Caco-2 (cell line): ENCODE measurements at places on chromosomes 2 and 18. TPM values are rescaled to one million over a fixed set of nuclear protein-coding genes. Genes with fewer than 3 reads are reported as not detected.

DNA sequence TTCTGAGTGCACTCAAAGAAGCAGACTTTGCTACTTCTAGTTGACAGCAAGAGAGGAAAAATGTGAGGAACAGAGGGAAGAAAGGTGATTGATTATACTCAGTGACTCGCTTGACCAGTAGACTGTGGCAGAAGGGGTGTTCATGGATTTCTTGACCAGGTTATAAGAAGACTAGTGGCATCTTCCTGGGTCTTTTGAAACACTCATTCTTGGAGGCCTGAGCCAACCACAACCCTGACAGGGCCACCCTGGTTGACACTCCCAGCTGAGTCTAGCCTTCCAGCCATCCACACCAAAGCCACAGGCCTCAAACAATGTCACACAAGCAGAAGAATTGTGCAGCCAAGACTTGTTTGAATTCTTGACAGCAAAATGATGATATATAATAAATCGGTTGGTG, 366.3 kb downstream of the SS18 start:
- no peaks in the 10 kb centered on the region for H3K36me3 ChIP-seq
- H3K27me3 ChIP-seq: no peaks in the 10 kb centered on the region
- DNase-seq: no peak
- no peak overlapping the region for H3K27ac ChIP-seq
- no peak overlapping the region for H3K4me3 ChIP-seq
- no peaks in the 10 kb centered on the region for H3K4me1 ChIP-seq

Gene NLRC4
- total RNA-seq: not detected in 2 replicates

GRCh38 chr2:231688719-231689118, 19.6 kb upstream of the PTMA start:
- no peak overlapping the region for H3K27ac ChIP-seq
- no peak overlapping the region for H3K4me3 ChIP-seq
- no peak for DNase-seq
- H3K27me3 ChIP-seq: no peaks in the 10 kb centered on the region

GRCh38 chr2:25620711-25621110, 52.7 kb downstream of the DTNB start:
- H3K36me3 ChIP-seq: peaks cover 1% of the 10 kb centered on the region; the same call in 1 of the 2 replicates
- no peak overlapping the region for H3K27ac ChIP-seq
- no peak overlapping the region for H3K4me3 ChIP-seq

- H3K27ac ChIP-seq: peak overlapping the region; percentile 34
- DNase-seq: no peak
- H3K36me3 ChIP-seq: no peaks in the 10 kb centered on the region
- peaks cover 35% of the 10 kb centered on the region for H3K4me1 ChIP-seq
These were observed 4.3 kb downstream of the SEPTIN10 start for GRCh38 chr2:109609352-109610024.

Gene CEBPZOS
- total RNA-seq: 55.3 and 56.0 TPM in 2 replicates

- H3K27ac ChIP-seq: no peak overlapping the region
- no peaks in the 10 kb centered on the region for H3K4me1 ChIP-seq
- no peaks in the 10 kb centered on the region for H3K27me3 ChIP-seq
- H3K4me3 ChIP-seq: no peak overlapping the region
- peaks cover 1% of the 10 kb centered on the region for H3K36me3 ChIP-seq
- DNase-seq: no peak
These were observed 46.8 kb downstream of the RPIA start for GRCh38 chr2:88738271-88738670.

Gene NT5DC4
- 3.3 and 4.0 TPM in 2 replicates for total RNA-seq

- no peak for DNase-seq
- H3K27me3 ChIP-seq: no peaks in the 10 kb centered on the region
- H3K4me1 ChIP-seq: no peaks in the 10 kb centered on the region
- no peak overlapping the region for H3K4me3 ChIP-seq
These were observed 357.6 kb downstream of the SLC4A3 start for GRCh38 chr2:219985017-219985416.

Gene KIAA2012
- 0.27 and 0.37 TPM in 2 replicates for total RNA-seq

Gene LRRC30
- total RNA-seq: not detected in 2 replicates

Gene IL36G
- total RNA-seq: not detected in 2 replicates

Gene SLC4A3
- 6.1 and 6.2 TPM in 2 replicates for total RNA-seq

DNA sequence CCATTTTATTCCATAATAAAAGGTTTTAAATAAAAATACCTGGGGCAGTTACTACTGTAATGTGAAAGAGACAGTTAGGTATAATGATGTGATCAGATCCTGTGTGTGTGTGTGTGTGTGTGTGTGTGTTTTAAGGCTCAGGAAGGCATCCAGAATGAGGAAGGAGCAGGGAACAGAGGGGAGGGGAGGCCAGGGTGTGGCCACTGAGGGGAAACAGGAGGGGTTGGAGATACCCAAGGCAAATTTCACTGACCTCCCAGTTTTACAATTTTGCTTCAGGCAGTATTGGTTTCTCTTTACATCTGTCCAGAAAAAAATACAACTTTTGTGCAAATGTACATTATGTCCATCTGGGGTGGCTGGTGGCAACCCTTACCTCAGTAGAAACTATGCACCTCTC, 163.5 kb upstream of the FBXO11 start:
- H3K4me3 ChIP-seq: no peak overlapping the region
- no peaks in the 10 kb centered on the region for H3K4me1 ChIP-seq
- no peak for DNase-seq
- H3K36me3 ChIP-seq: no peaks in the 10 kb centered on the region
- H3K27ac ChIP-seq: no peak overlapping the region

Gene LGALSL
- total RNA-seq: 36.9 and 37.2 TPM in 2 replicates

Gene TBR1
- 0.07 and 0.11 TPM in 2 replicates for total RNA-seq

- no peaks in the 10 kb centered on the region for H3K27me3 ChIP-seq
- peaks cover 27% of the 10 kb centered on the region for H3K4me1 ChIP-seq
- peak; percentile 19 for DNase-seq
These were observed 94.3 kb downstream of the LIPG start for GRCh38 chr18:49656073-49656692.

DNA sequence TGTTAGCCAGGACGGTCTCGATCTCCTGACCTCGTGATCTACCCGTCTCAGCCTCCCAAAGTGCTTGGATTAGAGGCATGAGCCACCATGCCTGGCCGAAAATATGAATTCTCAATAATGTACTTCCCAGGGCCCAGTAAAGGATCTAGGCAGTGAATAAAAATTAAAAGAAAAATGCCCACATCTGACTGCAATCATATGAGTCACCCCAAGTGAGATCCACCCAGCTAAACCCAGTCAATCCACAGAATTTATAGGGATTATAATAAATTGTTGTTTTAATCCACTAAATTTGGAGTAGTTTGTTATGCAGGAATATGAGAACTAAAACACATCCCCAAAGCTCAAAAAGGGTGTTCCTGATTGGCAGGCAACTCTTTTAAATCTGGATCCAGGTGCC, 93.5 kb upstream of the STK39 start:
- H3K4me1 ChIP-seq: no peaks in the 10 kb centered on the region
- no peak overlapping the region for H3K4me3 ChIP-seq
- no peak overlapping the region for H3K27ac ChIP-seq
- no peaks in the 10 kb centered on the region for H3K27me3 ChIP-seq
- DNase-seq: no peak

GRCh38 chr2:190255676-190256075, 64.0 kb downstream of the HIBCH start:
- H3K36me3 ChIP-seq: peaks cover 2% of the 10 kb centered on the region; the same call in 1 of the 2 replicates
- H3K27ac ChIP-seq: no peak overlapping the region
- no peaks in the 10 kb centered on the region for H3K27me3 ChIP-seq
- DNase-seq: no peak
- H3K4me1 ChIP-seq: no peaks in the 10 kb centered on the region

- no peaks in the 10 kb centered on the region for H3K36me3 ChIP-seq
- no peak overlapping the region for H3K27ac ChIP-seq
- no peak for DNase-seq
- H3K4me3 ChIP-seq: no peak overlapping the region
- H3K4me1 ChIP-seq: no peaks in the 10 kb centered on the region
These were observed 30.2 kb upstream of the SSB start for GRCh38 chr2:169768262-169768995.

Gene MOCOS
- total RNA-seq: 4.1 and 5.5 TPM in 2 replicates

- no peak for DNase-seq
- no peaks in the 10 kb centered on the region for H3K27me3 ChIP-seq
- H3K4me1 ChIP-seq: no peaks in the 10 kb centered on the region
- H3K27ac ChIP-seq: no peak overlapping the region
- H3K4me3 ChIP-seq: no peak overlapping the region
These were observed 53.3 kb downstream of the CCDC148 start for GRCh38 chr2:158403237-158403636.

- DNase-seq: peak; percentile 96
- H3K27ac ChIP-seq: peak overlapping the region; percentile 85
- no peaks in the 10 kb centered on the region for H3K36me3 ChIP-seq
- peaks cover 26% of the 10 kb centered on the region for H3K4me1 ChIP-seq
These were observed 62.0 kb upstream of the SLC35F5 start for GRCh38 chr2:113818382-113818951.

- DNase-seq: no peak
- H3K36me3 ChIP-seq: no peaks in the 10 kb centered on the region
- no peak overlapping the region for H3K27ac ChIP-seq
- H3K4me3 ChIP-seq: no peak overlapping the region
- H3K4me1 ChIP-seq: peaks cover 7% of the 10 kb centered on the region; the same call in 1 of the 2 replicates
These were observed 210.8 kb upstream of the NABP1 start for GRCh38 chr2:191467113-191467512.

GRCh38 chr2:181183878-181184542, 203.6 kb downstream of the UBE2E3 start:
- H3K4me3 ChIP-seq: no peak overlapping the region
- no peak for DNase-seq
- no peak overlapping the region for H3K27ac ChIP-seq
- H3K4me1 ChIP-seq: no peaks in the 10 kb centered on the region

DNA sequence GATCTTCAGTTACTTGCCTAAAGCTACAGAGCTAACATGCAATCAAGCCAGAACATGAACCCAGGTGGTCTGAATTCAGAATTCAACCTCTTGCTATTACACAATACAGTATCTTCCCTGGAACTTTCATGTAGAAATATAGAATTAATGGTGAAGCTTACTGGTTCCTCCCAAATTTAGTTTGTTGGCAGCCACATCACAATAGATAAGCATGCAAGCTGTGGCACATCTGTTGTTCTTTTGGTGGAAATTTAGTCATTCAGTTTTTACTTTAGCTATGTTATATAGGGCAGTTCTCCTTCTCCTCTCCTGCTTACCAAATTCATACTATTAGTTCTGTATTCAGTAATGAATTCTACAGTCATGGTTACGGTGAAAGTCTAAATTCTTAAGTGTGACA, 101.0 kb upstream of the RNF152 start:
- no peak for DNase-seq
- H3K27me3 ChIP-seq: no peaks in the 10 kb centered on the region
- no peak overlapping the region for H3K4me3 ChIP-seq
- H3K27ac ChIP-seq: no peak overlapping the region
- H3K36me3 ChIP-seq: no peaks in the 10 kb centered on the region
- H3K4me1 ChIP-seq: no peaks in the 10 kb centered on the region

DNA sequence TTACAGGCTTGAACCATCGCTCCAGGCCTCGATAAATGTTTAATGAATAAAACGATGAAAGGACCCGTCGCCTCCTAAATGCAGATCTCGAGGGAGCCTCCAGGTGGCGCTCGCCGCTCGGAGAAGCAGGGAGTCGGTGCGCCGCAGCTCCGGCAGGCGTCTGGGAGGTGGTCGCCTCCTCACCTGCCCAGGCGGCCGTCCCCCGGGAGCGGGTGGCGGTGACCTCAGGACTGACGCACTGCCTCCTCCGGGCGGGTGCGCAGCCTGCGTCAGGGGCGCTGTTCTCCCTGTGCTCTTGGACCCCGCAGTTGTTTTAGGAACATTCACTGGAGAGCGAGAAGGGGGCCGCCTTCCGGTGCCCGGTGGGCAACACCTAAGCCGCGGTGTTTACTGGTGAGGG, 38.6 kb upstream of the POLE4 start:
- H3K27me3 ChIP-seq: no peaks in the 10 kb centered on the region
- DNase-seq: peak; percentile 75
- peaks cover 18% of the 10 kb centered on the region for H3K4me1 ChIP-seq
- no peak overlapping the region for H3K27ac ChIP-seq

DNA sequence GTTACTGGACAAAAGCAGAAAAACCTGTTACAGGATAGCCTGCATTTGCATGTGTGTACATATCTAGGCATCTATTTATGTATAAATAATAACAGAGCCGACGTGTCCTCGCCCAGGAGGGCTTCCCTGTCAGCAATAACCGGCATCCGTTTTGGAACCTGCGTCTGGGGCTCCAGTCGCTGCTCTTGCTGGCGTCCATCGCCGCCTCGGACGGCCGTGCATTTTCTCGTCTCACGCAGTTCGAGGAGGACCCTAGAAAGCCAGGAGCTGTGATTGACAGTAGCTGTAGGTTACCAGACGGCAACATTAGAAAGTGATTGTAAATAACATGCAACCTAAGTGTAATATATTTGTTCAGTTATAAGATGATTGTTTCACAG, 132.6 kb downstream of the NFATC1 start:
- no peaks in the 10 kb centered on the region for H3K4me1 ChIP-seq
- DNase-seq: no peak
- no peak overlapping the region for H3K4me3 ChIP-seq
- no peaks in the 10 kb centered on the region for H3K36me3 ChIP-seq

Gene RND3
- 70.9 and 75.0 TPM in 2 replicates for total RNA-seq

DNA sequence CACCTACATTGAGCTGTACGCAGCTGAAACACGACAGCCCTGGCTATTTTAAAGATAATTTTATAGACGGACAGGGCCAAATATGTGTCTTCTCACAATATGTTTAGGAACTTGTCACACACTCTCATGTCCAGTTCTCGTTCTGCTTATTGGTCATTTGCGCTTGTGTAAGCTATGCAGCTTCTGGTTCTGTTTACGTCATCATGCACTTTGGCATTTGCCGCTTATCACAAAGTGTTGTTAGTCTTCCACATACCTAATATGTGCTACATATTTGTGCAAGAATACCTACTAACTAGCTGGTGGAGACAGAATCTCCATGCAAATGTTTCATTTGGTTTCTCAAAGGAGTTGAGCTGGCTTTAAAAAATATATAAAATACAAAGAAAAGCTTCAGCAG, 7.5 kb upstream of the ZNF516 start:
- H3K36me3 ChIP-seq: no peaks in the 10 kb centered on the region
- H3K4me1 ChIP-seq: 0 out of 2 replicates have a peak, but pooled peaks cover 9% of the 10 kb centered on the region
- no peak overlapping the region for H3K27ac ChIP-seq
- no peaks in the 10 kb centered on the region for H3K27me3 ChIP-seq
- no peak overlapping the region for H3K4me3 ChIP-seq

- H3K4me1 ChIP-seq: peaks cover 34% of the 10 kb centered on the region
- H3K27me3 ChIP-seq: no peaks in the 10 kb centered on the region; the same call in 1 of the 2 replicates
- DNase-seq: no peak
- no peak overlapping the region for H3K4me3 ChIP-seq
- H3K36me3 ChIP-seq: peaks cover 3% of the 10 kb centered on the region; the same call in 1 of the 2 replicates
- no peak overlapping the region for H3K27ac ChIP-seq
These were observed 37.4 kb downstream of the LYPD6B start for GRCh38 chr2:149075853-149076252.
